ENCODE measurements at places on chromosomes 16 and 17.

- no peak for DNase-seq
Observed at GRCh38 chr17:27778183-27778582, 22.1 kb downstream of the NOS2 start.

DNA sequence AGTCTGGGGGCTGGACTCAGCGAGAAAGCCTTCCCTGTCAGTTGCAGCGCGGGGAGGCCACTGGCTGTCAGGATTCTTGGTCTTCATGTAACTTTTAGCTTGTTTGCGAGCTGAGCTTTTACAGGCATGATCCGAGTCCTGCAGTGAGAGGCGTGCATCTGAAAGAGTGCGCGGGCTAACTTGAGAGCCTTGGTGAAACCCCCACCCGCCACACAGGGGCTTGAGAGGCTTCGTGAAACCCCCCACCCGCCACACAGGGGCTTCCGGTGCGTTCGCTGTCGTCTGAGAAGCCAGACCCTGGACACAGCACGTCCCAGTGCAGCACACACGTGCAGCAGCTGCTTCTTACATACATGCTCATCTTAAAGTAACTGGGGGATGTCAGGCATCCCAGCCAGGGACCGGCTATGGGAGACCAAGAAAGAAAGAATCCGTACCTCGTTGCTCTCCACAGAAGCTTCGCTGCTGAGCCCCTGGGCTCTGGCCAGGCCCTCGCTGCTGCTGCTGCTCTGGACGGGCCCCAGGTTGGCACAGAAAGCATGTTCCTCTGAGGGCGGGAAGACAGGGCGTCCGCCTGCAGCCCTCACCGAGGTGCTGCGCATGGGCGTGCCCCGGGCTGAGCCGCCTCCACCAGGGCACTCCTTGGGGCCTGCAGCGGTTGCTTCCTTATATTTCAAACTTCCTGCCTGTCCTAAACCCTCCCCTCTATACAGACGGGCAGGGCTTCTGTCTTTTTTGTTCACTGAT, 7.8 kb downstream of the NUDT16L1 start:
- DNase-seq: no peak

DNA sequence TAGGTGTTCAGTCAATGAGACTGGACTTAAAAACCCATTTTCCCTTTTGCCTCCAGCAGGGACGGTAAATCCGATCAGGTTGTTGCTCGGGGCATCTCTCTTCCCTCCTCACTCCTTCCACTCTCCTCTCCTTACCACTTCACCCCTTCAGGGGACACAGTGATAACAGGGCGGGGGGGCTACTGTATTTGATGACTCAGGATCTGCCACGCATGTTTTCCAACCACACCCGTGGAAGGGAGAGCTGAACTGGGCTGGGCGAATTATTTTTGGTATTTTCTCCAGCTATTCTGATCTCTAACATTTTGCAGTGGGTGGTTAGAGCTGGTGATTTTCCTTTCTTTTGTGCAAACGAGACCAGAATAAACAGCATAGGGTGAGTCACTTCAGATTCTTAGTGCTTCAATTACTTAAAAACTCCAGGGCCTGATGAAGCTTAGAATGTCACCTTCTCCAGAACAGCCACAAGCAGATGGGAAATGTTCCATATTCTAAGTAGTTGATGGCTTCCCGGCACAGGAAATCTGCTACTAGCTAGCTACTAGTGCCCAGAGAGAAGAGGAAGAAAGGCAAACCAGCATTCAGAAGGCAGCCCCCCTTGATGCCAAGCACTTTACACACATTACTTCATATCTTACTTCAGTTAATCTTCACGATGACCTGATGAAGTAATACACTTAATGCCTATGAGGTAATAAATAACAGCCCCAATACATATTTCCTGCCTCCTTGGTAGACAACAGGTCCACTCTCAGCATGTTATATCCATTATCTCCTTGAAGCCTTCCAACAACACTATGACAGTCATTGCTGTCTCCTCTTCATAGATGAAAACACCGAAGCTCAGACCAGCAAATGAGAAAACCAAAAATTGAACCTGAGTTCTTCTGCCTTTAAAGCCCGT, 74.1 kb downstream of the ASIC2 start:
- no peak for DNase-seq

- no peak for DNase-seq
Observed at GRCh38 chr17:70159980-70160379, 9.4 kb upstream of the KCNJ2 start.

DNA sequence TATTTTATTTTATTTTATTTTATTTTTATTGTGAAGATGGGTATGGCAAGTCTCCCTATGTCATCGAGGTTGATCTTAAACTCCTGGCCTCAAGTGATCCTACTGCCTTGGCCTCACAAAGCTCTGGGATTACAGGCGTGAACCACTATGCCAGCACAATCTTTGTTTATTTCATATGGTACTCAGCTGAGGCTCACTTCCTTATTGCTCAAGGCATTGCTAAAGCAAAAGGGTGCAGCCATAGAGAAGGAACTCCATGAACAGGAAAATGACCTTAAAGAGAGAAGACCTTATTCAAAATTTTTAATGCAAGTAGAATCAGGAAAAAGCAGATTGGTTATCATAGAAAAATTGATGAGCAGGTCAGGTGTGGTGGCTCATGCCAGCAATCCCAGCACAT, 110.6 kb upstream of the RBBP6 start:
- no peak for DNase-seq

- no peak for DNase-seq
Observed at GRCh38 chr16:253833-254232, 19.2 kb downstream of the FAM234A start.
